ENCODE measurements at places on chromosomes 4 and X. TPM values are rescaled to one million over a fixed set of nuclear protein-coding genes. Genes with fewer than 3 reads are reported as not detected.
A peak's percentile ranks its signal among the peaks of the same experiment; 100 is the strongest.

Gene RHOXF2B
- not detected for total RNA-seq

- H3K27me3 ChIP-seq, result no peaks in the 10 kb centered on the region
- H3K36me3 ChIP-seq, result no peaks in the 10 kb centered on the region
- H3K4me3 ChIP-seq, result no peak overlapping the region
- H3K4me1 ChIP-seq, result peaks cover 49% of the 10 kb centered on the region
- peak; percentile 26 for DNase-seq
Measured at GRCh38 chrX:120732461-120732860, 102.6 kb upstream of the C1GALT1C1 start.

Gene GYPA
- not detected for total RNA-seq

DNA sequence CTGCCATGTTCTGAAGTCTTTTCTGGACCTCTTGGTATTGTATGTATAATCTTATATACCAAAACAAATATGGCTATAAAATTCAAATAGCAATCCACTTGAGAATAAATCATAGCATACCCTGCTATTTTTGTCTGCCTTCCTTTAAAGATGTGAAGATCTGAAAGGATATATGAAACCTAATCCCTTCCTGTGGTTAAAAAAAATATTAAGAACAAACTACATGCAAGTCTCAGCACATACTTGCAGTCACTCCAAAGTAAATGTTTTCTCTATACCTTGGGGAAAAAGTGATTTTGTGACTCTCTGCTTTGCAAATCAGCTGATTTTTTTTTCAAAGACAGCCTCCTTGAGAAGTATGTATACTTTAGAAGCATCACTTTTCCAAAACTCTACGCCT, 322.9 kb downstream of the ANKRD50 start:
- H3K4me1 ChIP-seq, result no peaks in the 10 kb centered on the region
- no peaks in the 10 kb centered on the region for H3K36me3 ChIP-seq
- DNase-seq, result no peak
- H3K27ac ChIP-seq, result no peak overlapping the region
- H3K27me3 ChIP-seq, result no peaks in the 10 kb centered on the region

Gene UGT2B17
- total RNA-seq, result not detected

- no peaks in the 10 kb centered on the region for H3K27me3 ChIP-seq
- DNase-seq, result peak; percentile 50
- H3K4me1 ChIP-seq, result peaks cover 9% of the 10 kb centered on the region
Measured at GRCh38 chr4:143411527-143412419, 75.1 kb downstream of the GAB1 start.
